SJSA1 (cell line): ENCODE measurements at places on chromosomes 3 and 15. TPM values are rescaled to one million over a fixed set of nuclear protein-coding genes. Genes with fewer than 3 reads are reported as not detected.

- peaks cover 25% of the 10 kb centered on the region for H3K36me3 ChIP-seq
- 0 out of 2 replicates have a peak, but pooled peaks cover 5% of the 10 kb centered on the region for H3K4me1 ChIP-seq
- peaks cover 5% of the 10 kb centered on the region; the same call in 1 of the 2 replicates for H3K27me3 ChIP-seq
- H3K27ac ChIP-seq: no peak overlapping the region
- no peak overlapping the region for H3K4me3 ChIP-seq
- no peak for DNase-seq
These were observed 1.5 kb upstream of the TTC14 start for GRCh38 chr3:180600473-180600872.

Gene ROPN1
- not detected in 2 replicates for total RNA-seq

DNA sequence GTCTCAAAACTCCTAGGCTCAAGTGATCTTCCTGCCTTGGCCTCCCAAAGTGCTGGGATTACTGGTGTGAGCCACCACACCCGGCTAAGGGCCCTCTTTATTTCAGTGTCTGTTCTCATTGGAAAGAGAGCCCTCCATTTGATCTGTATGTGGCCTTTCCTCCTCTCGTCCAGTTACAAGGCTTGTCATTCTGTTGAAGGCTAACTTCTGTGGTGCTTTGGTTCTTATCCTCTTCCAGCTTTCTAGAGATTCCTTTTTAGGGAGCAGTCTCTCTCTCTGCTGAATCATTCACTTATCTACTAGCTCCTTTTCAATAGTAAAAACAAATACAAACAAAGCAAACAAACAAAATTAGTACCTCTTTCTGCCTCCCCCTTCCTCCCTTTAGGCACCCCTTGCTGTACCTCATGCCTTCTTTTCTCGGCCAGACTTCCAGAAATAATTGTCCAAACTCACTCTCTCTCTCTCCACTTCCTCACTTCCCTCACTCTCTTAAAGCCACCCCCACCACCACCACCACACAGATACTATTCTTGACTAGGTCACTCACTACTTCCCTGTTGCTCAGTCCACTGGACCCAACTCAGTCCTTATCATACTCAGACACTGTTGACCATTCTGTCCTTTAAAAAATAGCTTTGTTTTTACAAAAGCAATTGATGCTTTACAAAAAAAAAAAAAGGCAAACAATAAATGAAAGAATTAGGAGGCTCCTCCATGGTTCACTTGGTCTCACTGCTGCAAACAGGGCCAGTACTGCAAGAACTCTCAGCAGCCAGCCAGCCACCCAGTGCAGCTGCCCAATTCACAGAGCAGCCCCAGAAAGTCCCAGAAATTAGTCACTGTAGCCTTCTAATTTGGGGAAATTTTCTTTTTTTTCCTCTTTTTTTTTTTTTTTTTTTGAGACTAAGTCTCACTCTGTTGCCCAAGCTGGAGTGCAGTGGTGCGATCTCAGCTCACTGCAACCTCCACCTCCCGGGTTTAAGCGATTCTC is 31.7 kb upstream of the RAB11A start:
- H3K27ac ChIP-seq: no peak overlapping the region
- DNase-seq: no peak

GRCh38 chr3:171829841-171830517 is 13.2 kb upstream of the TMEM212 start:
- no peak overlapping the region for H3K27ac ChIP-seq
- H3K27me3 ChIP-seq: no peaks in the 10 kb centered on the region
- peaks cover 52% of the 10 kb centered on the region for H3K4me1 ChIP-seq
- H3K4me3 ChIP-seq: no peak overlapping the region

DNA sequence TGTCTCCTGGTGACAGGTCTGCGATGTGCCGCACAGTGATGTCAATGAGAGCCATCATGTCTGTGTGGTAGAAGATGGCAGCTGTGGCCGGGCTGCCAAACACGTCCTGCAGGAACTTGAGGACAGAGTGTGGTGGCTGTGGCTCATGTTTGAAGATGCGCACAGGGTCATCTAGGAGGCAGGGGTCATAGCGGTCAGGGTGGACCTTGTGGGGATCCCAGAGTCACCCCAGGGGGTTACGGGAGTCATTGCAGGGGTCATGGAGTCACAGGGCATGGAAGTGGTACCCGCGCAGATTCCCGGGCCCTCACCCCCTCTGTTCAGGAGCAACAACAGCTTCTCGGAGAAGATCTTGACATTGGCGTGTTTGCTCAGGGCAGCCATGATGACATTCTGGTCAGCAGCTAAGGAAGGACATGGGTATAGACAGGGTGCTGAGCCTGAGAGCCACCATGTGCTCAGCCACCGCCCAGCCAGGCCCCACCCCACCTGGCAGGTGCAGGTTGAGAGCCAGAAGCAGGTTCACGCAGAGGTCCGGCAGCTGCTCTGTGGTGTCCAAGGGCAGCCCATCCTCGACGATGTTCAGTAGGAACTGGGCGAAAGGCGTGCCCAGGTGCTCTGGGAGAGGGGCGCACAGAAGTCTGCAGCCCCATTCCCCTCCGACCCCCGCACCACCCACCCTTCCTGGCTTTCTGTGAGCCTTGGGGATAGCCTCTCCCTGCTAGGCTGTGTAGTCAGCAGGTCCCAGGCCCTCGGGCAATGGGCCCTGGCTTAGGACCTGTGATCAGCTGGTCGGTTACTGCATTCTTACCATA is 6.9 kb downstream of the NCKIPSD start:
- no peak overlapping the region for H3K4me3 ChIP-seq
- H3K27me3 ChIP-seq: no peaks in the 10 kb centered on the region
- peaks cover 28% of the 10 kb centered on the region for H3K36me3 ChIP-seq
- DNase-seq: no peak
- H3K27ac ChIP-seq: no peak overlapping the region

GRCh38 chr15:75809986-75810750 is 33.1 kb upstream of the UBE2Q2 start:
- H3K27me3 ChIP-seq: peaks cover 3% of the 10 kb centered on the region; the same call in 1 of the 2 replicates
- no peaks in the 10 kb centered on the region for H3K4me1 ChIP-seq
- no peaks in the 10 kb centered on the region for H3K36me3 ChIP-seq
- no peak overlapping the region for H3K4me3 ChIP-seq
- no peak for DNase-seq
- no peak overlapping the region for H3K27ac ChIP-seq

DNA sequence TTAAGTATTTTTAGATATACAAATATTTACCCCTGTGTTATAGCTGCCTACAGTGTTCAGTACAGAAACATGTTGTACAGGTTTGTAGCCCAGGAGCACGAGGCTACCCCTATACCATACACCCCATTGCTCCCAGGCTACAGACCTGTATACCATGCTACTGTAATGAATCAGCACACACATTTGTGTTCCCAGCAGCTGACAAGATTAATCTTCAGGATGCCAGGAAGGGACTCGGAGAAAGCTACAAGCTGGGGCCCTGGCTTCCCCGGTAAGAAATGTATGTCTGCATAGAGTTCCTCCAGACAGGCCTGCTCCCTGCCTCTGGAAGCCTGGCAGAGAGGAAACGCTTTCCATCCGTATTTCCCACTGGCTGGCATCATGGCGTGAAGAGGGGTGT is 136.5 kb downstream of the XXYLT1 start:
- H3K4me1 ChIP-seq: no peaks in the 10 kb centered on the region
- no peak for DNase-seq
- H3K36me3 ChIP-seq: no peaks in the 10 kb centered on the region
- no peaks in the 10 kb centered on the region for H3K27me3 ChIP-seq

DNA sequence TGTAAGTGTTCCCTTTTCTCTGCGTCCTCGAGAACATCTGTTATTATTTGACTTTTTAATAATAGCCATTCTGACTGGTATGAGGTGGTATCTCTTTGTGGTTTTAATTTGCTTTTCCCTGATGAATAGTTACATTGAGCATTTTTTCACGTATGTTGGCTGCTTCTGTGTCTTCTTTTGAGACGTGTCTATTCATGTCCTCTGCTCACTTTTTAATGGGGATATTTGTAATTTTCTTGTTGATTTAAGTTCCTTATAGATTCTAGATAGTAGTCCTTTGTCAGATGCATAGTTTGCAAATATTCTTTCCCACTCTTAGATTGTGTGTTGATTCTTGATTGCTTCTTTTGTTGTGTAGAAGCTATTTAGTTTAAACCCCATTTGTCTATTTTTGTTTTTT is 179.2 kb downstream of the DOCK3 start:
- no peak overlapping the region for H3K4me3 ChIP-seq
- no peak overlapping the region for H3K27ac ChIP-seq

GRCh38 chr3:27521179-27521871 is 37.1 kb upstream of the SLC4A7 start:
- no peaks in the 10 kb centered on the region for H3K27me3 ChIP-seq
- peak overlapping the region; percentile 32; the same call in 1 of the 2 replicates for H3K27ac ChIP-seq
- peak; percentile 48 for DNase-seq
- peaks cover 23% of the 10 kb centered on the region for H3K4me1 ChIP-seq
- H3K36me3 ChIP-seq: no peaks in the 10 kb centered on the region

- H3K4me3 ChIP-seq: no peak overlapping the region
- H3K4me1 ChIP-seq: peaks cover 72% of the 10 kb centered on the region
- no peak for DNase-seq
- peak overlapping the region; percentile 62 for H3K27ac ChIP-seq
- H3K36me3 ChIP-seq: peaks cover 6% of the 10 kb centered on the region; the same call in 1 of the 2 replicates
These were observed 76.1 kb downstream of the ARNT2 start for GRCh38 chr15:80480171-80480811.

- DNase-seq: no peak
- H3K27ac ChIP-seq: no peak overlapping the region
- H3K4me3 ChIP-seq: no peak overlapping the region
- no peaks in the 10 kb centered on the region for H3K27me3 ChIP-seq
- H3K4me1 ChIP-seq: no peaks in the 10 kb centered on the region
These were observed 46.2 kb upstream of the FOXP1 start for GRCh38 chr3:71629711-71630110.
